DMS 273 treated with DMSO at 0.1 percent for 48 hours (cell line): ENCODE measurements at places on chromosomes 3 and 15.

- DNase-seq = no peak
Measured at GRCh38 chr3:43970351-43970750, 271.3 kb upstream of the TOPAZ1 start.

- DNase-seq = peak; percentile 17
Measured at GRCh38 chr3:38117748-38118420, 19.0 kb downstream of the ACAA1 start.

- no peak for DNase-seq
Measured at GRCh38 chr3:27500035-27500434, 15.9 kb upstream of the SLC4A7 start.

GRCh38 chr3:165797551-165797950, 39.7 kb downstream of the BCHE start:
- DNase-seq = no peak

DNA sequence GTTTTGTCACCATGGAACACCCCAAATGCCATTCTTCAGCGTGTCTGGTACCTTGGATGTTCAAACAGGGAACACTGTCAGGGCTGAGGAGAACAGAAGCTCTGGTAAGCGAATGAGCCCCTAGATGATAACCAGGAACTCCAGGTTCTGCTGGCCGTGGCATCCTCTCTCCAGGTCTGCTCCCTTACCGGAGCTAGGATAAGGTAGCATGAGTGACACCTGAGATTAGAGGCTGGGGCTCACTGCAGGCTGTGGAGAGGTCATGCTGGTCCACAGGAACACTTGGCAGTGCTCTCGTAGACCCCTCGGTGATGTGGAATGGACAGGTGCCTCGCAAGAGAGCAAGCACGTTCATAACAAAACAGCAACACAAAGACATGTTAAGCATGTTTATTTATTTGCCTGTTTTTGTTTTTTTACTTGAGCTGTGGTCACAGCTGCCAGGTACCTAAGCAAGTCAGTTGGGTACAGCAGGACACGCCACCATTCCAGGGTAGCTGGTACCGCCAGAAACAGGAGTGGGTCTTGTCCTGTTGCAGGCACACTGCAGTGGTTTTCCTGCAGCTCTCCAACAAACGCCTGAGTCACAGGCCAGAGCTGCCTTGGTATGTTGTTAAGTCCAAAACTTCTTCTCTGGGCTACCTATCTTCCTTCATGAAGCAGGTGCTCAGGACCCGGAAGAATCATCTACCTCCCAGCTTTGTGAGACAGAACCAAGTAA, 4.6 kb downstream of the RBM15B start:
- DNase-seq = no peak

- no peak for DNase-seq
Measured at GRCh38 chr3:71873093-71873611, 88.2 kb upstream of the PROK2 start.

DNA sequence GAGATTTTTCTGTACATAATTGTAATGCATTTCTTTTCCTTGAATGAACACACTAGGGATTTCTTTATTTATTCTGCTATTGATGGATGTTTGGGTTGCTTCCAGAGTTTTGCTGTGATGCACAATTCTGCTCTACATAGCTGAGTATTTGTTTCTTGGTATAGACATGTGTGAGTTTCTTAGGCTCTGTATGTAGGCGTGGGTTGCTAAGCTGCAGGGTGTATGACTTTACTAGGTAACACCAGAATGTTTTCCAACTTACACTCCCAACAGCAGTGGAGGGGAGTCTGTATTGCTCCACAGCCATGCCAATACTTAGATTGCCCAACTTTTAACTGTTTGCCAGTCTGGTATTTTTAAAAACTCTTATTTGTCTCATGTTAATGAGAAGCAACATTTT, 155.5 kb upstream of the TNIK start:
- no peak for DNase-seq

GRCh38 chr3:13072239-13072599, 1.0 kb downstream of the IQSEC1 start:
- DNase-seq = peak; percentile 31

DNA sequence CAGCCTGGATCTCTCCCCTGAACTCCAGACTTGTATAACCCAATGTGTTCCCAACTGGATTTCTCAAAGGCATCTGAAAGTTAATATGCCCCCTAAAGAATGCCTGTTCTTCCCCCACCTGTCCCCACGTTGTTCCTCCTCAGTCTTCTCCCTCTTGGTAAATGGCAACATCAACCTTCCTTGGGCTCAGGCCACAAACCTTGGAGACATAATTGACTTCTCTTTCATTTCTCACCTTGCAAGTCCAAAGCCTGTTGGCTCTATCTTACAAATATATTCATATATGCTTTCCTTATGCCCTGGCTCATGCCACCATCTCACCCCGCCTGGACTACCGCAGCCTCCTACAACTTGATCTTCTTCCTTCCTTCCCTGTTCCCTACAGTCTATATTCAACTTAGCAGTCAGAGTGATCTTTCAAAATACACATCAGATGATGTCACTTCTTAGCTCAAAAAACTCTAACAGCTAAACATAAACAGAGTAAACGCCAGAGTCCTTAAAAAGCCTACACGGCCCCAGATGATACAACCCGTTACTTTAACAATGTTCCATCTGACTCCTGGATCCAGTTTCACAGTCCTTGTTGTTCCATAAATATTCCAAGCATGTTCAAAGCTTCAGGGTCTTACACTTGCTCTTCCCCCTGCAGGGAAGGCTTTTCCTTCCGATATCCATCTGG, 66.2 kb downstream of the ETV5 start:
- no peak for DNase-seq

- no peak for DNase-seq
Measured at GRCh38 chr3:43953380-43953779, 262.6 kb downstream of the ABHD5 start.

- no peak for DNase-seq
Measured at GRCh38 chr15:71807125-71807629, 3.2 kb upstream of the NR2E3 start.

- DNase-seq = no peak
Measured at GRCh38 chr15:94293411-94294402, 62.3 kb downstream of the MCTP2 start.

DNA sequence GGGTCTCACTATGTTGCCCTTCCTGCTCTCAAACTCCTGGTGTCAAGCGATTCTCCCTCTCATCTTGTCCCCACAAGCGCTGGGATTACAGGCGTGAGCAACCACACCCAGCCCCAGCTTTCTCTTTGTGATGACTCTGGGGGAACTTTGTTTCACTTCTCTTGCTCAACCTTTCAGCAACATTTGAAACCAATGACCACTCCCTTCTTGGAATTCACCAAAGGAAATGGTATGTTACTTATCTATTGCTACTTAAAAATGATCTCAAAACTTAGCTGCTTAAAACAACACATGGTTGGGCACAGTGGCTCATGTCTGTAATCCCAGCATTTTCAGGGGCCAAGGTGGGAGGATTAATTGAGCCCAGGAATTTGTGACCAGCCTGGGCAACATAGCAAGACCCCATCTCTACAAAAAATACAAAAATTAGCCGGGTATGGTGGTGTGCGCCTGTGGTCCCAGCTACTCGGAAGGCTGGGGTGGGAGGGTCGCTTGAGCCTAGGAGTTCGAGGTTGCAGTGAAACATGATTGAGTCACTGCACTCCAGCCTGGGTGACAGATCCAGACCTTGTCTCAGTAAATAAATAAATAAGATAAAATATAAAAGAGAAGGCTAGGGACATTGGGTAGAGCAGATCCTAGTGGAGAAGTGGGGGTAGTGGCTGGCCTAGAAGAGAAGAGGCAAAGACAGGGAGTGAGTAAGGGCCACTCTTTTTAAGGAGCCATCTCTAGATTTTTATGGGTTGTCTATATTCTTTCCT, 10.3 kb upstream of the COPG1 start:
- no peak for DNase-seq

DNA sequence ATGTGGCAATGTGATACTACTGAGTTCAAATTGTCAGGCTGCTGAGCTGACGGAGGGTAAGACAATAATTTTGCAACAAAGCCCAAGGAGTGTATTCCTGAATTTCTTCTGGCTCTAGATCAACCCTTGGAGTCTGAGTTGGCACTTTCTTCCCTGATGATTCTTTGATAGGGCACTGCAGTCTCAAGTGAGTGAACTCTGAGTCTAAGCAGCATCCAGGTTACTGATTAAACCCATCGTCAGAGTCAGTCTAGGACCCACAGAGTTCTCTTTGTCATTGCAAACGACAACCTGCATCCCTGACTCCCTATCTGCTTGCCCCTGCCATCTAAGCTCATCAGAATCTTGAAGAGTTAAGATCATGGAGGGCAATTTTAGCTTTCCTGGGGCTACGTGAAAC, 58.6 kb downstream of the MME start:
- no peak for DNase-seq

- no peak for DNase-seq
Measured at GRCh38 chr3:40827942-40828688, 303.4 kb downstream of the ZNF621 start.

- DNase-seq = no peak
Measured at GRCh38 chr3:126542340-126543241, 16.1 kb downstream of the C3orf22 start.

GRCh38 chr15:57769266-57769665, 62.8 kb downstream of the POLR2M start:
- DNase-seq = no peak

DNA sequence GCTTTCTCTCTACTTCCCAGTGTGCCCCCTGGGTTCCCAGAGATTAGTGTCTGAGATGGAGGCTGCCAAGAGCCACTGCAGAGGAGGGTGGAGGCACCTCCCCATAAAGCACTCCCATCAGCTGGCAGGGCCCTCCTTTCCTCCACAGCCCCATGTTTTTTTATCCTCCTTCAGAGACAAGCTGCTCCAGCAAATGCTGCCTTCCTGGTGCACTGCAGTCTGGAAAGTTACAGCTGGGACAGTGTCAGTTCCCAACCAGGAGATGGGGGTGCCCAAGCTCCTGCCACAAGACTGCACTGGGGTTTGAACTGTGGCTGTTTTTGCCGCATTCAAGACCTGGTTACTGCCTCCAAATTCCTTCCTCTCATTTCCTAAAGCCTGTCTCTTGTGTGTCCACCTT, 206.1 kb downstream of the CADPS start:
- DNase-seq = no peak

DNA sequence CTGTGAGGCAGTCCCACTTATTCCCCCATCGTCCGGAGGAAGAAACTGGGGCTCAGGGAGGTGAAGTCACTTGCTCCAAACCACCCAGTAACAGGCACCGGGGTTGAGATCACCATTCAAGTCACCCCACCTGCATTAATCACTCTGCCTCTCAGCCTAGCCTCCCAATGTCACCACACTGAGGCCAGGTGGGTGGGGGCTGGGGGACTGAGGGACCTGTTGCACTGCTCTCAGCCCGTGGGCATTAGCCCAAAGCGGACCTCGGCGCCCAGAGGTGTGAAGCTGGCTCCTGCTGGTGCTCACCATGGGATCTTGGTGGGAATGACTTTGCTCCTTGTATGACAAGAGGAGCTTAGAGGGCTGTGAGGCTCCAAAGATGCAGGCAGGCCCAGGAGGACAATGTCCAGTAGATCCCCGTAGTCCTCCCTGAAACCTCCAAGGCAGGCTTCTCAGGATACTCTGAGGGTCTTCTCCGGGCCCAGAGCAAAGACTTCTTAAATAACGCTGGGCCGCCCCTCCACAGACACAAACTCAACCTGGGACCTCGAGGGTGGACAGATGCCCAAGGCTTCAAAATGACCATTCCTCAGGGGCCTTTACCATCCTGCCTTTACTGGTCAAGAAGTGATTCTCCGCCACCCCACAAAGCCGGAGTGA, 1.7 kb downstream of the NT5DC2 start:
- DNase-seq = no peak

DNA sequence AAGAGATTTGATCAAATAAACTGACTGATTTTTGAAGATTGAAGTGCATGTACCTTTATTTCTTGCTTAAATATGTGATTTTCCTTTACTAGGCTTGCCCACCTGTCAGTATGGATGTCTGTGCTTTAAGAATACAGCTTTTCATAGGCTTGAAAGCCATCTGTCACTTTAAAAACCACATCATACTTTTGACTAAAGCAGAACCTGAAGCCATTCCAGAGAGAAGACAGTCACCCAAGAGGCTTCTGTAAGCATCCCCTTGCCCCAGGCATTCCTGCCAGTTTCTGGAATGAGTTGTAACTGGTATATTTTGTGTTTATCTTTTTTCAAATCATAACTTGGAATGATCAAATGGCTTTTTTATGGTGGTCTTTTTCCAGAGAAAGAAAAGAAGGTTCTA, 24.0 kb downstream of the HPS3 start:
- DNase-seq = no peak

GRCh38 chr15:73637527-73637926, 4.3 kb upstream of the NPTN start:
- DNase-seq = no peak

DNA sequence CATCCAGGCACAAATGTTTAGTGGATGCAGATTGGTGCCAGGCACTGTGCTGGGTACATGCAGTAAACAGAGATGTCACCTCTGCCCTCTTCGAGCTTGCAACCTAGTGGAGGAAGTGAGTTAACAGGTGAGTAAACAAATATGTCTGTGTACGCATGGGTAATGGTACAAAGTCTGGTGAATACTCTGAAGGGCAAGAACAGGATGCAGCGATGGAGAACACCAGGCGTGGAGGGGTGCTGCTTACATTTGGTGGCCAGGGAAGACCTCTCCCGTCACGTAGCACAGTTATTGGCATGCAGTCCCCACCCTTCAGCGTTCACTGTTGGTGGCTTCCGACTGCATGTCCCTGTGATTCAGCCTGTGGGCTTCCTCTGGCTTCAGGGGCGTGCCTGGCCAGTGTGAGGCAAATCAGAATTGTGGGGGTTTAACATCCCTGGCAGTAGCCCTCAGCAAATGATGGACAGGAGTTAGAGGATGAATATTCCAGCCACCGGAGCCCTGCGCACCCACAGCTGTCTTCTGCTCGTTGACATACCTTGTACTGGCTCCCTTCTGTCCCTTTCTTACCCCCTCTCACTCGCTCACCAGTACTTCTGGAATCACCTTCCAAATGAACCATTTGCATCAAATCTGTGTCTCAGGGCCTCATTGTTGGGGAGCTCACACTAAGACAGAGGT, 9.1 kb upstream of the HDAC11 start:
- DNase-seq = no peak

- no peak for DNase-seq
Measured at GRCh38 chr3:34837848-34838741, 801.2 kb upstream of the ARPP21 start.

DNA sequence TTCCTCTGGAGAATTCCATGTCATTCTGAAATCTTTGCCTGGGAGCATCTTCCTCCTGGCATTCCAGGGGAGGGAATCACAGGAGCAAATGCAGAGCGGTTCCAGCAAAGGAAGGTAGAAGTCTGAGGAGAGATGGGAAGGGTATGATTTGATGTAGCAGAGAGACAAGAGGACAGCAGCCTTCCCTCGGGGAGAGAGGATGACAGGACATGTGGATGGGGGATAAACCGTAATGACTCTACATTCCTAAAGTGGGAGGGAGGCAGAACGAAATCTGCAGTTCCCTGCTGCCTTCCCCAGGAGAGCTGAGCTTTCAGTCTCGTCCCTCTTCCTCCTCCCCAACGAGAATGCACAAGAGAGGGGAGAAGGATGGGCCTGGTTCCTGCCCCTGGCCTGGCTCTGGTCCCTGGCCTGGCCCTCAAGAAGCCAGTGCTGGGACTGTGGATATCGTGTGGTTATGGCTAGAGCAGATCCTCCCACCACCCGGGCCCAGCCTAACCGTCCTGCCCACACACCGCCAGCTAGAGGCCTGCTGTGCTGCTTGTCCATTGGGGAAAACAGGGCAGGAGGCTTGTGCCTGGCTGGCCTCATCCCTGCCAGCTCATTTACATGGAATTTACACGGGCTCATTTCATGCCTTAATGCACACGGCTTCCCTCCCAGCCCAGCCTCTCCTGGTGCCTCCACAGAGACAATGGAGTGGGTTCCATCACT, 26.6 kb downstream of the SEMA7A start:
- DNase-seq = peak; percentile 40

- DNase-seq = peak; percentile 28
Measured at GRCh38 chr3:158789592-158789991, 12.3 kb upstream of the MFSD1 start.

GRCh38 chr15:78761020-78761419, 50.2 kb downstream of the ADAMTS7 start:
- DNase-seq = no peak
